ENCODE measurements at places on chromosomes 3 and 15.

- DNase-seq = peak; percentile 91
Observed at GRCh38 chr15:64851503-64851840, 9.8 kb downstream of the PLEKHO2 start.

GRCh38 chr15:45347033-45347432, 31.3 kb downstream of the GATM start:
- DNase-seq = no peak

- peak; percentile 74 for DNase-seq
Observed at GRCh38 chr3:138493804-138494606, 59.6 kb downstream of the ESYT3 start.

GRCh38 chr15:68440136-68440535, 8.2 kb upstream of the ITGA11 start:
- no peak for DNase-seq

- DNase-seq = no peak
Observed at GRCh38 chr3:49183873-49184272, 12.5 kb downstream of the KLHDC8B start.

DNA sequence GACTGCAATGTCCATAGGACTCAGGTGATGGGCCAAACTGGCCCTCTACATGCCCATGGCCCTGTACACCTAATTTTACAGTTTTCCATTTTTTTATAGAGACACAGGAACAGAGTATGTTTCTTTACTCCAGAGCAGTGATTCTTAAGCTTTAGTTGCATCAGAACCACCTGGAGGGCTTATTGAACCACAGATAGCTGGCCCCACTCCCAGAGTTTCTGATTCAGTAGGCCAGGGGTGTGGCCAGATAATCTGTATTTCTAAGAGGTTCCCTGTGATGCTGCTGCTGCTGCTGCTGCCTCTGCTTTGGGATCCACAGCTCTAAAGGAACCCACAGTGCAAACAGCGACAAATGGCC, 5.1 kb downstream of the RBP1 start:
- DNase-seq = peak; percentile 88

DNA sequence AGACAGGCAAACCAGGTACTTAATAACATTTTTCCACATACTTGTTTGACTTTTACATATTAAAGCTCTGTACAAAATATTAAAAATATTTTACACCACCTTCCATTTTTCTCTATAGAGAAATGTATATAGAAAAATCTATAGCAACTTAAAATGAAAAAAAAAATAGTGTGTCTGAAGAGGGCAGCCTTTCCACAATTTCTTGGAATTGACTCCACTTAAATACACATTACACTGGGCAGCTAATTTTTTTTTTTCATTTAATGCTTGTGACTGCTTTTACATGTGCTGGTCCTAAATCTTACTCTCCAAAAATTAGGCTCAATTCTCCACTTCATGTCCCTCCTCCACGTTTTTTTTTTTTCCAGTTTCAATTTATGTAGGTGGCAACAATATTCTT, 427.0 kb upstream of the RBMS3 start:
- peak; percentile 26 for DNase-seq

GRCh38 chr3:76040946-76041345, 255.6 kb upstream of the ZNF717 start:
- peak; percentile 53 for DNase-seq

DNA sequence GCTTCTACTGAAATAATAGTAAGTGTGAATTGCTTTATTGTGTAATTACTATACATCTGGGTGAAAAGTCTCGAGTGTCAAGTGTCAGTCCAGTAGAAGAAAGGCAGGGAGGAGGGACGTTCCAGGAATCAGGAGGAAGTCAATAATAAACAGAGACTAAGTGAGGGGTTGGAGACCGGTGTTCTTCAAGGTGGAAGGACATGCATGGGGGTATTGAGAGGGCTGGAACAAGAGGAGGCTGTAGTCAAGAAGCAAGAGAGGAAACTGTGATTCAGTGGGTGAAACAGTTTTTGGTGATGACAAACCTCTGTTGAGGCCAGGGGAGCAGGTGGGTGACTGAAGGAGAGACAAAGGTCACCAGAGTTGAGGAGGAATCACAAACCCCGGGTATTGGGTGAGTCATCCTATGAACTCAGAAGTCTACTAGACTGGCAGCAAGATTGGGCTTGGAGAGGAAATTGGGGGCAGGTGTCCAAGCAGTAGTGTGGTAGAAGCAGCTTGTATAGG, 11.6 kb upstream of the SCAMP5 start:
- peak; percentile 7 for DNase-seq

DNA sequence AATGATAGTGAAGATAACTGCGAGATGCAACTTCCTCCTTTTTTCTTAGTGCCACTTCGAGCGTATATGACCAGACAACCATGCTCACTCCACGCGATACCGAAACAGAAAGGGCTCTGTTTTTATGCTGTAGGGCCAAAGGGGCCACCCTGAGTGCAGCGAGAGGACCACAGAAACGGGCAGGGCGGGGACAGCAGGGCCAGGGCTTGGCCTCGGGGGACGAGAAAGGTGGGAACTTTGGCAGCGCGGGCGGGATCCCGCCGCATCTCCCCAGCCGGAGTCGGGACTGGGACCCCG, 483 bp downstream of the VPS13C start:
- DNase-seq = peak; percentile 38
